NCI-H1930 (cell line): ENCODE measurements at places on chromosomes 6 and 20.
A peak's percentile ranks its signal among the peaks of the same experiment; 100 is the strongest.

DNA sequence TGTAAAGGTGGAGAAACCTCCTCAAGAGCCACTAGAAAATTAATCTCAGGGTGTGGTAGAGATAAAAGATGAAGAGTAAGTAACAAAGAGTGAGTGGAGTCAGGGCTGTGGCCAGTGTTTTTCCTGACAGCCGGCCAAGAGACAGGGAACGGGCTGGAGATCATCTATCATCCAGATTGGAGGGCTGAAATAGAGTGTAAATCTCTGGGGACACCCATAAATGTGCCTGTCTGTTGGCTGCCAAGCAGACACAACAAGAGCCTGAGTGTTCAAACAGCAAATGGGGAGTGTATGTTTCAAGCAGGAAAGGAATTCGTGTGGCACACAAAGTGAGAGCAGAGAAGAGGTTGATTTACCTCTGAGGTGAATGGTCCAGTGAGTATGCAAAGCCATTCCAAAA, 326.4 kb upstream of the KHDRBS2 start:
- DNase-seq: no peak

DNA sequence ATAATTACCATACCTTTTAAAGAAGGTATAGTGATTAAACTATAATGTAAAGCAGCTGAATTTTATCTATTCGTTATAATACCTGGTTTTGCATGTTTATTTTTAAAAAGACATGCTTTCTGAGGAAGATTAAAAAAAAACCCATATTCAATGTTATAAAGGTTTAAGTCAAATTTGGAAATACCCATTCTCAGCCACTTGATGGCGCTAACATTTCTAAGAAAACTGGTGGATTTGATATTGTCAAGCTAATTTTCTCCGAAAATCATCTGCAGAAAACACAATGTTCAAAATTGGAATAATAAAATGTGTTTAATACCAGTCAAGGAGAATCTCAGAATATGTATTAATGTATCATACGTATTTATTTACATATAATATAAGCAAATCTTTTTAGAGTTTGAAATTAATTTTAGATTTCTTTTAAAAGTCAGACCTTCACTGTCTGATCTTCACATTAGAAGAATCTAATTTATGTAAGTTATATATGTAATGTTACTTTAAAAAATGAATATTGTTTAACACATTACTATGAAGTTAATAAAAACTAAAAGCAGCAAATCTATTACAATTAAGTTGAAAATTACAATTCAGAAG, 35.0 kb downstream of the SHPRH start:
- DNase-seq: no peak

DNA sequence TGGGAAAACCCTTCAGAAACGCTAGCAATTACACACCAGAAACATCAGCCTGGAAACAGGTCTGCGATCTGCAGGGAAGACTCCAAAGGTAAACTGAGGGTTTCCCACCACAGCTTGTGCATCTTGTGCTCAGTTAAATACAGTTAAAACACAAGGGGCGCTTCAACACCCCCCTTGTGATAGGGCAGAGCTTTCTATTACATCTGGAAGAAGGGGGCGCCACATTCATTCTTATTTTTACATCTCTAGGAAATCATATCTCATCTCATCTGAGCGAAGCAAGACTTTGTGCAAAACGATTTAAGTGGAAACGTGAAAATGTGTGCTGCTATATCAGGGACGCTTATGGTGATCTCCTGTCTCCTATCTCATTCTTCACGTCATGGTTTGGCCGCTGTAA, 58.5 kb downstream of the PRND start:
- DNase-seq: no peak

GRCh38 chr6:16688984-16689636, 72.2 kb downstream of the ATXN1 start:
- DNase-seq: no peak

DNA sequence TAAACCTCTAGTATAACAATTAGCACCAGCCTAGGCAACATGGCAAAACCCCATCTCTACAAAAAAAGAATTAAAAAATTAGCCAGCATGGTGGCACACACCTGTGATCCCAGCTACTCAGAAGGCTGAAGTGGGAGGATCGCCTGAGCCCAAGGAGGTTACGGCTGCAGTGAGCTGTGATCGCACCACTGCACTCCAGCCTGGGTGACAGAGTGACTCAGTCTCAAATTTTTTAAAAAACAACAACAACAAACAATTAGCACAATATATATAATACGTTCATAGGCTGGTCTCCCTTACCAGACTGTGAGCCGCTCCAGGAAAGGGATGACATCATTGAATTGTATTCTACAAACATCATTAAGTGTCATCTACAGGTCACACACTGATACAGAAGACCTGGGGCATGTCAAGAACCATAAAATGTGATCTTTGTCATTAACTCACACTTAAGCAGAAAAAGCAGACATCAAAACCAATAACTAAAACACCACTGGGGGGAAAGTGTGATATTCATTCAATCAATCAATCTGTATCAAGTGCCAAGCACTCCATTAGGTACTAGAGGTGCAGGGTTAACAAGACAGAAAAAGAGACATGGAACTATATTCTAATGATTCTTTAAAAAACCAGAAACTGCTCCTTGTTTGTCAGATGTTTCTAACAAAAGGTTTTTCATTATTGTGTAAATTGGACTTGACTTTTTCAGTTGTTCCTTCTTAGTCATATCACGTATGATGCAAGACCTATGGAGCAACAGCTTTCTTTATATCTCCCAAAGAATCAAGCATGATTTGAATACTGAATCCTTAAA, 17.8 kb downstream of the MAP3K5 start:
- DNase-seq: no peak

DNA sequence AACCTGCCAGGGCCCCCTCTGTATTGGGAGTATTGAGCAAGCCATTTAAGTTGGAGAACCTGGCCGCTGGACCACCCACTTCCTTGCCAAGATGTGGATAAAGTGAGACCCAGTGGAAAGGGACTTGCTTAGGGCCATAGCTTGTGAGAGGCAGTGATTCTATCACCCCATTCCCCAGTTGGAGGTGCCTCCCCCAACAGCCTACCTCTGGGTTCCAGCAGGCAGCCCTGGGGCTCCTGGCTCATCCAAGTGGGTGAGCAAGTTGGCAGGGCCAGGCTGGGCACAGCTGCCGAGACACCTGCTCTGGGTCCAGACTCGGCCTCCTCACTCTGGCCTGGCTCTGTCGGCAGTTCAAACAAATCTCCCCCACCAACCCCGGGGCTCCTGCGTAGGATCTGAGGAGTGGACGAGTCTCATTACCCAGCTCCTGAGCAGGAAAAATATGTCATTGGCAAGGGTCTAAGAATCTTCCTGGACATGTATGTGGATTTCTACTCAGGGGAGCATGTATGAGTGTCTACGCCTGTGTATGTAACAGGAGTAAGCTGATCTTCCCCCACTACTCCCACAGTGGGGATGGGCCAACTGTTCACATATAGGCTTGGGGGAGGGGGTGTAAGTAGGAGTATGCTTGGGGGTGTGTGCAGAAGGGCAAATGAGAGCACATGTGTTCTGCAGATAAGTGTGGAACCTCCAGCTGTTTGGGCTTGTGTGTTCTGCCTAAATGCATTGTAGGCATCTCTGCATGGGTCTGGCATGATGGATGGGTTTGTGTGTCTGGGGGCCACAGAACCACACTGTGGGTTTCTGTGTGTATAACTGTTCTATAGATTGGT, 1.9 kb downstream of the ID1 start:
- peak; percentile 68 for DNase-seq

DNA sequence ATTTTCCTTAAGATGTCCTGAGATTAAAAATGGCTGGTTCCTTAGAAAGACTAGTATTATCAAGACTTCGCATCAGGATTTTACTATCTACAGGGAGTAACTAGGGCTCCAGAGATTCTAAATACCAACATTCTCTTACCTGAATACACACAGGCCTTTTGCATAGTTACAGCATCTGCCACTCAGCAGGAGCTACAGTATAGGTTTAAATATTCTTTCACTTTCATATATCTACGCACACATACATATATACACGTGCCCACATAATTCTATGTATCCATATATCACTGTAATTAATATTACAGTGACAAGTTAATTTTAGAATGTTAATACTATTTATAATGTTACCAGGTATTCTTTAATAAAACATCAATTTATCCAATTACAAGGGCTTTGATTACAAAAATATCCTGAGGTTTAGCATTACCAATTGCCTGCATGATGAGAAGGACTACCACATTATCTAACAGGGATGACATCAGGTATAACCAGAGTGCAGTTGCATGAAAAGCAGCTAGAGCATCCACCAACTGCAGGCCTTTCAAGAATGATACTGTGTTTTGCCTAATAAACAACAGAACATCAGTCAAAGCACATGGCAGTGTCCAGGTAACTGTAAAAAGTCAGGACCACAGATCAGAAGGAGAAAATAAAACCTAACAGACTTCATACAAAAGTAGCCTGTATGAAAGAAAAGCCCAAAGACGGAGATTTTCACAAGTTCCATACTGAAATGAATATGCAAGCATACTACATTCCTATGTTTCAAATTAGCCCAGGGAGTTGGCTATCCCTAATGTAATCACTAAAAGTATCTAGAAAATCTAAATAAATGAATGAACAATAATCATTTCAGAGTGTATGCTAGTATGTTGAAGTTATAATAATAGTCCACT, 268.7 kb downstream of the PTPRK start:
- DNase-seq: no peak

DNA sequence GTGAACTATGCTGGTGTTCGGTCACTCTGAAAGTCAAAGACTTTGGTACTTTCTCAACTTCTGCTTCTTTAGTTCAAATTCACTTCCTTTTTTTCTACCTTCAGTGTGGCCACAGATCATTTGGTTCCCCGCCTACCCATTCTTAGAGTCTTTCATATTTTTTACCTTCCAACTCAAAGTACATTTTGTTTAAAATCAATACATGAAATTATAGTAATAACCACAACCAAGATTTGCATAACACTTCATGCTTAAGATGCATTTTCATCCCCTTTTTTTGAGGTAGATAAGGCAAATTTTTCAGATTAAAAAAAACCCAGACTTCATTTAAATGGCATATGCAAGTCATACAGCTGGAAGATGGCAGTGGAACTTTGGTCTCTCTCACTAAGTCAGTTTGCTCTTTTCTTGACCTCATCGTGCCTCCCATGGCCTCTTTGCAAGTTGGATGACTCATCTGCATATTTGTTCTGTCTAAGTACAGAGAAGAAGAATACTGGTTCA, 11.9 kb upstream of the CNR1 start:
- no peak for DNase-seq

- no peak for DNase-seq
Observed at GRCh38 chr6:17130786-17131185, 28.9 kb downstream of the STMND1 start.

GRCh38 chr6:43865932-43866645, 96.1 kb downstream of the VEGFA start:
- DNase-seq: no peak

DNA sequence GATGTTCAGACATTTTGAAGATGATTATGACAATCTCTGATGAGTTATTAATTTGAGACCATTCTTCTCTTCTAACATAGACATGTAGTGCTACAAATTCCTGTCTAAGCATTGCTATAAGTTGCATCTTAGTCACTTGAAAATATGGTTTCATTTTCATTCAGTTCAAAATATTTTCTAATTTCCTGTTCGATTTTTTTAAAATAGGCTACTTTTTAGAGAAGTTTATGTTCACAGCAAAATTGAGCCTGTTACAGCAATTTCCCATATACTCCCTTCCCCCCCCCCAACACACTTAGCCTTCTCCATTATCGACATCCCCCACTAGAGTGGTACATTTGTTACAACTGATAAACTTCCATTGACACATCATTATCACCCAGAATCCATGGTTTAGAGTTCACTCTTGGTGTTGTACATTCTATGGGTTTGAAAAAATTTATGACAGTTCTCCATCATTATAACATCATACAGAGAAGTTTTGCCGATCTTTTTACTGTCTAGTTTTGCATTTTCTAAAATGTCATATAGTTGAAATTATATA, 31.2 kb downstream of the PLAGL1 start:
- no peak for DNase-seq

DNA sequence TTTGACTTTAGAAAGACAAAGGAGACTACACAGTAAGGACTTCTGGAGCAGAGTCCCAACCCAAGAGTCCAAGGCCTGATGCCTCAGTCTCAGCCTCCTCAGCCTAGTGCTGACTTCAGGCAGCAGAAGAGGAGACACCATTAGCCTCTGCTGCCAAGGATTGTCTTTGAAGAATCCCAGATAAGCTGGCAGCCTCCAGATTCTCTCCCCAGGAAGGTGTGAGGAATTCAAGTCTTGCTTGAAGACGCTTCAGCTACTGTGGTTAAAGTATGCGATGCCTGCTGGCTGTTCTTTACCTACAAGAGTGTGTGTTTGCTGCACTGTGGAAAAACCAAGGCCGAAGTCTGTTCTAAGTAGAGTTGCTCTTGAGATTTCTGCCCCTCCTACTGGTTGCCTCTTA, 215.9 kb upstream of the TCF21 start:
- no peak for DNase-seq

DNA sequence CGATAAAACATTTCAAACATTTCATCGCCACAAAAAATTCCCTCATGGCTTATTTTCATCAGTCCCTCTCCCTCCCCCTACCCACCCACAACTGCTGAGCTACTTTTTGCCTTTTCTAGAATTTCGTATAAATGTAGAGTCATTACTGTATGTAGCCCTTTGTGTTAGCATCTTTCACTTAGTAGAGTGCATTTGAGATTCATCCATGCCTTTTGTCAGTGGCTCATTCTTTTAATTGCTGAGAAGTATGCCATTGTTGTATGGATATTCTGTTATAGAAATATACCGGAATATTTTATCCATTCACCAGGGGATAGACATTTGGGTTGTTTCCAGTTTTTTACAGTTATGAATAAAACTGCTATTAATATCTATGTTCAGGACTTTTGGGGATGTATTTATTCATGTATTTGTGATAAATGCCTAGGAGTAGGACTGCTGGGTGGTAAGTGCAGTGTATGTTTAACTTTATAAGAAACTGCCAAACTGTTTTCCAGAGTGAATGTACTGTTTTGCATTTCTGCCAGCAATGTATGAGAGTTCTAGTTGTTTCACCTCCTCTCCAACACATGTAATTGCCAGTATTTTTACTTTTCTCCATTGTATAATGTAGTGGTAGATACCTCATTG, 50.4 kb downstream of the FOXO3 start:
- no peak for DNase-seq

GRCh38 chr20:49587111-49587570, 19.2 kb upstream of the PTGIS start:
- DNase-seq: no peak

- DNase-seq: no peak
Observed at GRCh38 chr6:12223383-12223782, 66.8 kb upstream of the EDN1 start.

DNA sequence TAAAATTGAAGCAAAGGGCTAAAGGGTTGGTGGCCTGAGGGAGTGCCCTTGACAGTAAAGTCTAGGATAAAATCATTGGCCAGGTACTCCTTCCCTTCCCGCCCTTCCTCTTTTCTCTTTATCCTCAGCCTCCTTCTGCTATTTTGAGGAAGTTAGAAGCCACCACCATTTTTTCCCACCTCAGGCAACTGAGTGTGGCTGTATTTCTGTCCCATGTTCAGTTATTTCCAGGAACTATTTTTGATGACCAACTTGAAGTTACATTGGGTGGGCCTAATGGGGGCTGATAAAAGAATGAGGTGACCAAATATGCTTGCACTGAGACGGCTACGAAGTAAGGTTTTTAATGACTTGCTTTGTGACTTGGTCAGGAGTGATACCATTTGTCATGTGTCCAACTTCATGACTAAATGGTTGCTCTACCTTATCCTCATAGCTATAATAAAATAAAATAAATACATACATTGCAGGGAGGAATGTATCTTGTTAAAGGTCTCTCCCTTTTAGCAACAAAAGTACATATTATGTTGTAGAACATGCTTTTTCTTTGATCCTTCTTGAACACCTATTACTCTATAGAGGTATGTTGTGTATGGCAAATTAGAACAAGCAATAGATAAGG, 12.0 kb downstream of the PTPN1 start:
- DNase-seq: no peak
